ENCODE measurements at places on chromosomes 3 and 15.

DNA sequence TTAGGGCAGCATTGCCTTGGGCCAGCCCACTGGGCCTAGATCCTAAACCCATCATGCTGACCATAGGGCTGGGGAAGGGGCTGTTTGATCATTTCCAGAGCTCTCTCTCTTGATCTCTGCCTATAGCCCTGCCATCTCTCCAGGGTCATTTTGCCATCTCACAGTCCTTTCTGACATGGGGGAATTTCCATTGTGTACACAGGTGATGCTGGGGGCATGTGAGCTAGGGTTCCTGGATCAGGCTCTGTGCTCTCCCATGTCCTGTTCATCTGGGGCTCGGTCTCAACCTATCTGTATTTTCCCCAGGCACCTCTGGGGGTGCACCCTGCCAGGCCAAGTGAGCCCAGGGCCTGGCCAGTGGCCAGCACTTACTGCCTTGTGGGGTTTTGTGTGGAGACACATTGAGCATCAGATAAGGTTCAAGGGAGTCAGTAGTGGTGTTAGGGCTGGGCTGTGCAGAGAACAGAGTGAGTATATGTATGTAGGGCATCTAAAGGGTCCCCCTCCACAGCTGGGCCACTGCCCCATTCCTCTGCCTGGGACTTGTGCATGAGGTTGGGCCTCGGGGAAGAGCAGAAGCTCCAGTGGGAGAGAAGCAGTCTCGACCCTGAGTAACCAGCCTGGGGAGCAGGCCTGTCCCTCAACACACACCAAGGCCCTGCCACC lies 25.7 kb upstream of the APEH start:
- DNase-seq: no peak

- no peak for DNase-seq
Observed at GRCh38 chr3:147395899-147396711, 10.2 kb downstream of the ZIC4 start.

DNA sequence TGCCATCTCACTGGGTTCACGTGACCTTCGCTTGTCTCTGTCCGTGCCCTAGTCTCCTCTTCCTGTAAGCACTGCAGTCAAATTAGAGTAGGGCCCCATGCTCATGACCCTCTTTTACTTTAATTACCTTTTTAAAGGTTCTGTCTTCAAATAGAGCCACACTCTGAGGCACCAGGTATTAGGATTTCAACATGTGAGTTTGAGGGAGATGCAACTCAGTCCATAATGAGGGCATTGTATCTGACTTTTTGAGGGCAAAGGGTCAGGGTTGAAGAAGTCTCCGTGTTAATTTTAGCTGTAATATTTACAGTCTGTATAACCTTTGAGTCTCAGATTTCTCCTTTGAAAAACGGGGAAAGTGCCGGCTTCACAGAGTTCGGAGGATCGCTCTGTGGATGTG lies 82.9 kb downstream of the CHRNA7 start:
- no peak for DNase-seq

- no peak for DNase-seq
Observed at GRCh38 chr3:175716446-175716845, 857.3 kb downstream of the NAALADL2 start.

DNA sequence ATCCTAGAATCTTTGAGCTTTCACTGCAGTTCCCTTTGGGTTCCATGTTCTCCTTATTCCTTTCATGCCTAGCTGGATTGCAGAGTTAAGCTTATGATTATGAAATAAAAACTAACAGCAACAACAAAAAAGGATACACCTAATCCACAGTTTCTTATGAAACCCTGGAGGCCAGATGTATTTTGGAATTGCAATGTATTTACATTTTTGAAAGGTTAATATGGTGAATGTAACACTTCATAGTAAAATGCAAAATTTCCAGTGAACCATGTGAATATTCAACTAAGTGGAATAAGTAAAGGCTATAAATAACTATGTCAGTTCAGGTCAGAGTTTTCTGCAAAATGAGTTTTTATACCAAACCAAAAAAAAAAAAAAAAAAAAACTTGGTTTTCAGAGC lies 65.8 kb upstream of the FLNB start:
- DNase-seq: no peak

- DNase-seq: no peak
Observed at GRCh38 chr15:70438776-70439175, 324.6 kb downstream of the UACA start.

- DNase-seq: peak; percentile 43
Observed at GRCh38 chr3:97940034-97940433, 32.2 kb downstream of the RIOX2 start.

DNA sequence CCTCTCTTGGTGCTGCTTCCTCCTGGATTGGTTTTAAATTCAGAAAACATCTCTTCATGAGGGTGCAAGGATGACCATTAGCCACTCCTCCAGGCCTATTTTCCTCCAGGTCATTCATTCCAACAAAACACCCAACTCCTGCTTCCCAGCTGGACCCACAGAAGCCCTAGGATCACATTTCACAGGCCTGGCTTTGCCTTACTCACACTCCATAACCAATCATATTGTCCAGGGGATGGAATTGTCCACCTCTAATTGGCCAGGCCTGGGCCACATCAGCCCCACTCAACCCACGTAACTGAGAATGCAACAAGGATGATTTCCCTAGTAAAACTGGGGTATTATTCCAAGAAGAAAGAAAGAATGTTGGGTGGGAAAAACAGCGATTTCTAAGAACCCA lies 616.7 kb upstream of the SUCLG2 start:
- DNase-seq: no peak

DNA sequence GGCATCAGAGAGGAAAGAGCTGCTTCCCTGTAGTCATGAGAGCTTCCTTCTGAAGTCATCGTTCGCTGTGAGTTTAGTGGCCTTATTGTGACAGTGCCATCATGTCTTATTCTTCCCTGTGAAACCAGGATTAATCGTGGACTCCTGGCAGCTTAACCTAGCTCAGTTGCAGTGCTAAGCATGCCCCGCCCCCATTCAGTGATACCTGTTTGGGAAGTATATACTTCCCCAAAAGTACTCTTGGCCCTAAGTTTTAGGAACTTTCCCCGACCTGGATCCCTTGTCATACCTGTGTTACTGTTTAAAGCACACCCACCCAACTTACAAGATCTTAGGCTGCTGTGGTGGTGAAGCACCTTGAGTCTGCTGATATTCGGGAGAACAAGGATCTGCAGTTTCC lies 32.1 kb upstream of the TIMP4 start:
- no peak for DNase-seq

- DNase-seq: no peak
Observed at GRCh38 chr3:16363636-16364035, 98.6 kb downstream of the OXNAD1 start.

- no peak for DNase-seq
Observed at GRCh38 chr15:62512904-62513303, 347.8 kb upstream of the C2CD4B start.

GRCh38 chr3:172156586-172156955 lies 117.2 kb downstream of the FNDC3B start:
- DNase-seq: no peak

DNA sequence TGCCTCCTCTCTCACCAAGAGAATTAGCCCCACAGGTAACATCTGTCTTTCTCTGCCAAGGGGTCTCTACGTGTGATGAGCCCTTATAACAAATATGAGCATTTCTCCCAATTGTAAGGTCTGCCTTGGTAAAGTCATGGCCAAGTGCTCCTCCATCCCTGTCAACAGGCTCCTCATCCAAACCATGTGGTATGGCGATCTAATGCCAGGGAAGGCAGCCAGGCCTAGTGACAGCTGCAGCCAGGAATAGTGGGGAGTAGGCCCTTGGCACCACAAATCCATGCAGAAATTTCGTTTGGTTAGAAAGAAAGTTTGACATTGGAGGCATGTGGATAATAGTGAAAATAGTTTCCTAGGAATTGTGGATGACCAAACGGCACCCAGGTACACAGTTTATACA lies 4.7 kb upstream of the LRTM1 start:
- DNase-seq: no peak

DNA sequence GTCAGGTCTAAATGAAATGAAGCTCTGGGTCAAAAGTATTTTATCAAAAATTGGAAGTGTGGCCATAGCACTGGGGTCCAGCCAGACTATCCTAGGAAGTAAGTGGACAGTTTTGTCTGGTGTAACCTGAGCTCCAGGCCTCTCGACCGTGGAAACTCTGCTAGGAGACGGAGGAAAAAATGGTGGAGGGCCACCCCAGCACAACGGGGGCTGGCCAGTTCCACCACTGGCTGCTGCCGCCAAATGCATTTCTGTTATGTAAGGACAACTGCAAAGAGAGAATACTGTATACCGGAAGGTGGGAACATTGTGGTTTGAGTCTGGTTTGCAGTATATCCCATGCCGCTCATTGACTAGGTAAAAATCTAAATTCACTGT lies 235.7 kb downstream of the GREM1 start:
- DNase-seq: no peak

DNA sequence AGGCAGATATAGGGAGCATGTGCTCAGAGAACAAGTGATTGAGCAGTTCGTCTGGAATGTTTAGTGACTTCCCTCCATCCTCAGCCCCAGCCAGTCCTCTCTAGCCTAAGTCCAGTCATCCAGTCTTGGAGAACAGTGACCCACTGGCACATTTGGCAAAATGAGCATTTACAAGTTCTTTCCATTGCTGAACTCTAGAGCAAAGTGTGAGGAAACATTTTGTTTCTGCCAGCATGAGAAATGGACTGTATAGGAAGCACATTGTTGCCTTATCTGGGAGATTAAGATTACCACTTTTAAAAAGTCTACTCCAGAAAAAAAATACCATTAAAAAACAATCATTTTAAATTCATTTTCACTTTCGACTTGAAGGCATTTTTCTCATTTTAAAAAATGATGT lies 353.6 kb downstream of the SHQ1 start:
- DNase-seq: no peak

DNA sequence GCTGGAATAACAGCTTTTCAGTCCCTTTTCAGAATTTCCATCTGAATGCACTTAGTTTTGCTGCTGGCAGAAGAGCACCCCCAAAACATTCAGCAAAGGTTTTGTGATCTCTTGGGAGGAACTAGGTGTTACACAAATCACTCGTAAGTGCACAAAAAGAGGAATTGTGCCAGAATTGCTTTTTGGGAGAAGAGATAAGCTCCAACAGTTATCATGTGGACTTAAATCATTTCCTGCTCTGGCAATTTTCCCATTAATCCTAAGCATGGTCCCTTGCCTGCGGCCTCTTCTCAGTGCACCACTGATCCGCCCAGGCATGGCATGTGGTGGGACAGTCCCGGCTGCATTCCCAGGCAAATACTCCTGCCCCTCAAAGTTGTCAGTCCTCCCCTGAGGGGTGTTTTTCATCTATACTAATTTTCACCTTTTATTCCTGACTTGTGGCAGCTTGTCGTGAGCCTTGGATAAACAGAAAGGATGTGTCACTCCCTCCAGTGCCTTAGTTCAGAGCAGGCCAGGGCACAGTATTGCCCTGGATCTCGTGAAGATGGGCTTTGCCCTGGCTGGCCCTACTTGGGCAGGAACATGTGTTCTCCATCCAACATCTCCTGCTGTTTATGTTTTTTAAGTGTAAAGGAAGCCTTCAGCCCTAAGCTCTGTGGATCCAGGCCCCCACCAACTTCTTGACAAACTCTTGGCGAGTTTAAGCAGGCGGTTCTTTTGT lies 44.6 kb upstream of the VILL start:
- no peak for DNase-seq

DNA sequence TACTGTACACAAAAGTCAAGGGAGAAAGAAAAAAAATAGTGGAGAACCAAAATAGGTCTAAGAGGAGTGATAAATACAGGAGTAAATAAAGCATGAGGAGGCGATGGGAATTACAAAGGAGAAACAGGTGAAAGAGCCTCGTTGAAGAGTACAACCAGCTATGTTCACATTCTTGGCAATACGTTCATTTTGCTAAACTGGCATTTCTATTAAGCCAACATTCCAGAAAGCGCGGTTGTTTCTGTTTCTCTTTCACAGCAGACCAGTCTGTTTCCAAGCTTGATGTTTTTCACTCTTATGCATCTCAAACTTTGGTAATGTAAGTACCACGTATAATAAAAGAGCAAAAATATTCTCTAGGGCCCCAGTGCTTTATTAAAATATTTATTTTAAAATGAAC lies 74.5 kb downstream of the NSUN3 start:
- DNase-seq: no peak

GRCh38 chr15:80015156-80015555 lies 44.2 kb upstream of the BCL2A1 start:
- no peak for DNase-seq

DNA sequence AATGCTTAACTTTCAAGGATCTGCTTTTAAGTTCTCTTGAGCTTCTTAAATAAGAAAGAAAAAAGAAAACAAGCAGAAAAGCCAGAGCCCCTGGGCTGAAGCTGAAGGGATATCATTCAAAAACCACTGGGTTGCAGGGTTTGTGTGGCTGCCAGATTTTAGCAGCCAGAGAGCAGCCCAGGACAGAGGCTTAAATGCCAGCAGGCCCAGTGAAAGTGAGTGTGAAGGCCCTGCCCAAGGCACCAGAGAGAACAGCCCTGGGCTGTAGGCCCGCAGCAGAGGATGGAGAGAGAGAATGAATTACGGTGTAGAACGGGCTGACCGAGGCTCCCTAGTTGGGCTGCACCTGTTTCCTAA lies 106.3 kb upstream of the BOC start:
- no peak for DNase-seq

DNA sequence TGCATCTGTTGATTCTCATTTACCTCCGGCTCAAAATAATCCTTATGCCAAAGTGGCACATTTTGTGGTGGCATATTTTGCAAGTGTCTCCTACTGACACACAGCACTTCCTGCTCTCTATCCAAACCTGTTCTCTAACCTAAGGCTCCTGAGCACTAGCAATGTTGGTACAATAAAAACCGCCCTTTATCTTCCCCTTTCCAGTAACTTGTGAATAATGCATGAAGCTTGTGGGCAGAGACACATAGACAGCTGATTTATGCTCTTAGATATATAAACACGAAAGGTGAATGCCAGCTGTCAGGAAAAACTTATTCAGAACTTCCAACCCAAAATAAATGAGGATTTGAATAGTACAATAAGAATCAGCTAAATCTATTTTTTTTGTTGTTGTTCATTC lies 34.6 kb upstream of the ARPIN start:
- DNase-seq: no peak

DNA sequence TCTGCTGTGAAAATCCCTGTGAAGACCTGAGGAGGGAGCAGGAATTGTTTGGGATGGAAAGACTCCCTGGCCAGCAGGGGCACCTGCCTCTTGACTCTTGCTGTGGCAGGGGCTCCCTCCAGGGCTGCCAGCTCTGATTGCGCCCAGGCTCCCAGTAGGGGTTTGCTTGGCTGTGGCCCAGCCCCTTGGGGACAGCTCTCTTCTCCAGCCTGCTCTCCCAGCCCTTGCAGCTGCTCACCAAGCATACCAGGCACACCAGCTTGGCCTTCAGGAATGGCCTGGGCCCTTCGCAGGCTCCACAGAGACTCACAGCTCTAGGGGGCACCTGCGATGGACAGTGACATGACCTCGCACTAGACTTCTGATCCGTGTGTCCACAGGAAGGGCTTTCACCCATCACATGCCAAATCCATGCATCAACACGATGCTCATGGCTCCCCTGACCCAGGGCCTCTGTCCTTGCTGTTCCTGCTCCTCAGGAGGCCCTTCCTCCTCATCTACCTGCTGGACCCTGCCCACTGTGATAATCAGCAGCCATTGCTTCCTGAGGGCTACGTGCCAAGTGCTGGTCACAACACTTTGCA lies 61.8 kb downstream of the SCN5A start:
- no peak for DNase-seq
